ENCODE measurements at places on chromosomes 16 and 17.

DNA sequence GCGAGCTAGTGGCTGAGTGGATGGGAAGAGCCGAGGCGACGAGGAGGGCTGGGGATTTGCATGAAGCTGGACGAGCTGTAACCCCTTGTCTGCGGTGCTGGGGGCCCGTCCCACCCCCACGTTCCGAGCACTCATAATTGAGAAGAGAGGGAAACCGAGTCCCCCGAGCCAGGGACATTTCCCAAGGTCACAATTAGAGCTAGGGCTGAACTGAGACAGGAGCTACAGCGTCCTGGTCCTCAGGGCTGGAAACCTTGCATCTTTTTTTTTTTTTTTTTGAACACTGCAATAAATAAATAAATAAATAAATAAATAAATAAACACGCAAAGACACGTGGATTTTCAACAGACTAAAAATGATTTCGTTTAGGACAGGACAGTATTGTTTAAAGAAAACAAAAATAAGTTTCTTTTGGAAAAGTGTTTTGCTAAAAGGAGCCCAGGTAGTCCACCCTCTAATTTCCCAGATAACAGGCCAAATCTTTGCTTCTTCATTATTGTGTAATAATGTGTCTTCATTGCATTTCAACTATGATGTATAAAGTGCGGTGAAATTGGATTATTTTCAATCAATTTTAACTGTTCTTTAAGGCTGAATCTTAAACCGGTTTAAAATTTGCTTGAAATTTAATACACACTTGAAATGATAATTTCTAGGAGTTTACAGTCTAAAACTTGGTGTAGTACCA is 992 bp downstream of the GDPD1 start:
- DNase-seq = no peak

- no peak for DNase-seq
Observed at GRCh38 chr16:74774223-74775139, at the start of gene FA2H. FA2H (minus strand) TSS chr16:74774820; CDS start chr16:74774755, 65 bp downstream.

- no peak for DNase-seq
Observed at GRCh38 chr17:68955181-68955841, at the start of gene ABCA8. ABCA8 (minus strand) TSS chr17:68955392; CDS start chr17:68942034, 13,358 bp downstream.

- peak; percentile 61 for DNase-seq
Observed at GRCh38 chr16:85862476-85863383, 36.2 kb upstream of the IRF8 start.

DNA sequence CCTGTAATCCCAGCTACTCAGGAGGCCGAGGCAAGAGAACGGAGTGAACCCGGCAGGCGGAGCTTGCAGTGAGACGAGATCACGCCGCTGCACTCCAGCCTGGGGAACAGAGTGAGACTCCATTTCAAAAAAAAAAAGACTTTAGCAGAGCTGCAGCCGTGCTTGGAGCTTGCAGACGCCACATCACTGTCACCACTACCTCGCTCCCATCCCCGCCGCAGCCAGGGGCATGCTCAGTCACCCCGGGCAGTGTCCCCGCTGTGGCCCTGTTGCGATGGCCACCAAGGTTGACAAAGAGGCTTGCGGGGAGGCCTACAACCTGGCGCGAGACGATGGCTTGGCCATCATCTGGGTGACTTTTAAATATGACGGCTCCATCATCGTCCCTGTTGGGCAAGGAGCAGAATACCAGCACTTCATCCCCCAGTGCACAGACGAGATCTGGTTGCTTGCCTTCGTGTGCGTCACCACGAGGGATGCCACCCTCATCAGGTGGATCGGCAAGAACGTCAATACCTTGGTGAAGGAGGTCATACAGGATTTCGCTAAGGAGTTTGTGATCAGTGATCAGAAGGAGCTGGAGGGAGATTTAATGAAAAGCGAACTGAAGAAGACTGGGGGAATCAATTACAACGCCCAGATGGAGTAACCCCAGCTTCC is 118.1 kb downstream of the TNFRSF13B start:
- no peak for DNase-seq

All from chondrocyte (in vitro differentiated cells).